ENCODE measurements at places on chromosomes 1 and 21.

GRCh38 chr1:210448297-210448892 is 119.7 kb downstream of the HHAT start:
- DNase-seq = peak; percentile 15

- DNase-seq = no peak
These were observed 61.3 kb downstream of the LBR start for GRCh38 chr1:225366552-225366951.

DNA sequence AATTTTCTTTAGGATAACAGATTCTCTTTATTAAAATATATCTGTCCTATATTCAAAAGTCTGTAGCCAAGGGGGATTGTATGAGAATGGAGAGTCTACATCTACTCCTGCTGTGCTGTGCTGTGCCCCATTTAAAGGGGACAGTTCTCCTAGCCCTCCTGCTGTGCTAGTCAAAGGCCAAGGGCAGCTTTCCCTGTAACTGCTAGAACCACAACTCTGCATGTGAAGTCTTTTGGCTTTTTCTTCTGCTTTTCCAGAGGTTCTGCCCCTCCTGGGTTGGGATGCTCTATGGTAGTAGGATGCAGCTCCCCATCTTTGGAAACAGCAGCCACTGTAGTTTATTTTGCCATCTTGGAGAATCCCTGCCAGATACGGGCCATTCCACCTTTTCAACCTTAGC is 197.5 kb upstream of the JUN start:
- peak; percentile 16 for DNase-seq

- DNase-seq = peak; percentile 60
These were observed 492 bp downstream of the FOXO6 start for GRCh38 chr1:41361495-41362356.

DNA sequence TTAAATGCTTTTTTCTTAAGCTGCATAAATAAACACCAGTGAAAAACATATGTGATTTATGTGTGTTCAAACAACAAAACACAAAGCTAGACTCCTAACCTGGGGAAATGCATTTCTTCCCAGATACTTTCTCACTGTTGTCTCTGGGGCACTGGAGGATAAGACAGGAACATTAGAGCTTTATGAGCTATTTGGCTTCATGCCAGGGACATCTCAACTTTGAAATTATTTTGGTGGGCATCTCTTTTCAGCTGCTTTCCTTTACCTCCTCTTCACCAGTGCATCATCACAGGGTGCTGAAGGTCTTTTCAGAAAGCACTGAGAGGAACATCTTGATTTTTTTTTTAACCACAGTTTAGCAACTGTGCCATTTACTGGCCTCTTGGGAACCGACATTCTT is 212.9 kb downstream of the DNM3 start:
- no peak for DNase-seq

DNA sequence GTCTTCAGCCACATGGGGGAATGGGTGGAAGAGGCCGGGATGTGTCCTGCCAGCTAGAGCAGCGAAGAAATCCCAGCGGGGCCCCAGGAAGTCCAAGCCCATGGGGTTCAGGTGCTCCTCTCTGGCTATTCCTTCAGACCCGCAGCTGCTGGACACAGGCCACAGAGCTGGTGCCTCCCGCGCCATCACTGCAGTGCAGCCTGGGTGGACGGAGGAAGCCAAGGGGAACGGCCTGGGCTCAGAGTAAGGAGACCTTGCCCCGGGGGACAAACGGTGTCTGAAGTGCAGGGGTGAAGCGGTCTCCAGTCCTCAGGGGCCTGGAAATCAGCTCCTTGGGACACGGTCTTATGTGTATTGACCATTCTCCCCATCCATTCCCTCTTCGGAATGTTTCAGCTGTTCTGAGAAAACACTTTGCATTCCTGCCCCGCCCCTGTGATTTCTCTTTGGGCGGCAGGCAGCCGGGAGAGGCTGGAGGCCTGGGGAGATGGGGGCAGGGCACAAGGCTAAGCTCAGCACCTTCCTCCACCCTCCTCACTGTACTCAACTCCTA is 18.4 kb downstream of the MTHFR start:
- no peak for DNase-seq

GRCh38 chr1:111471012-111471411 is 2.8 kb upstream of the C1orf162 start:
- DNase-seq = no peak

DNA sequence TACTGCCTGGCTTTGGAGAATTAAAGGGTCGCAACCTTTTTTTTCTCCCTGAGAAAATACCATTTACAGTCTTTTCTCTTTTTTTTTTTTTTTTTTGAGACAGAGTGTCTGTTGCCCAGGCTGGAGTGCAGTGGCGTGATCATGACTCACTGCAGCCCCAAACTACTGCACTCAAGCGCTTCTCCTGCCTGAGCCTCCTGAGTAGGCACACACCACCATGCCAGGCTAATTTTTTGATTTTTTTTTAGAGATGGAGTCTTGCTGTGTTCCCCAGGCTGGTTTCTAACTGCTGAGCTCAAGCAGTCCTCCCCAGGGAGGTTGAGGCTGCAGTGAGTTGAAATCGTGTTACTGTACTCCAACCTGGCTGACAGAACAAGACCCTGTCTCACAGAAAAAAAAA is 24.6 kb downstream of the UBE4B start:
- DNase-seq = no peak

DNA sequence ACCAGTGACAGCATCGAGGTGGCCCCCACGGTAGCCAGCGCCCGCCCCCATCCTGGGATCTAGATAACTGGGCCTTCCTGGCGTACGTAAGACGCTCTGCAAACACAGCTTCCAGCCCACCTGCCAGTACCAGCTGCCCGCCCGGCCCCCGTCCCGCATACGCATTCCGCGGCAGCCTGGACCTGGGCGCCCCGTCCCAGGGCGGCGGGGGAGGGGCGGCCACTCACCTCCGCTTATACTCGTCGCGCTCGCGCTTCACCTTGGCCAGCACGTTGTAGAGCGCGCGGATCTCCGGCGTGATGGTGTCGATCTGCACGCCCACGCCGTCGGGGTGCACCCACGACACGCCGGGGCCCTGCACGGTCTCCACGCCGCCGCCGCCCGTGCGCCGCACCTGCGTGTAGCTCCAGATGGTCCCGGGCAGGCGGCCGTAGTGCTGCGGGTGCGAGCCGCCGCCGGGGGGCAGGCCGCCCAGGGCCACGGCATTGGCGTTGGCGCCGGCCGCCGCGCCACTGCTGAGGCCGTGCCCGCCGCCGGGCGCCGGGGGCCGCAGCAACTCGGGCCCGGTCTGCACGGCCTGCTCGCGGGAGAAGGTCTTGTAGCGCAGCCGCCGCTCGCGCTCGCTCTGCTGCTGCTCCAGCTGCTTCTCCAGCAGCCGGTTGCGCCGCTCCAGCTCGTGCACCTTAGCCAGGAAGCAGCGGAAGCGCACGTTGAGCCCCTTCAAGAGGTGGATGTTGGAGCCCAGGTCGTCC is 859 bp downstream of the IFFO2 start:
- DNase-seq = peak; percentile 32

DNA sequence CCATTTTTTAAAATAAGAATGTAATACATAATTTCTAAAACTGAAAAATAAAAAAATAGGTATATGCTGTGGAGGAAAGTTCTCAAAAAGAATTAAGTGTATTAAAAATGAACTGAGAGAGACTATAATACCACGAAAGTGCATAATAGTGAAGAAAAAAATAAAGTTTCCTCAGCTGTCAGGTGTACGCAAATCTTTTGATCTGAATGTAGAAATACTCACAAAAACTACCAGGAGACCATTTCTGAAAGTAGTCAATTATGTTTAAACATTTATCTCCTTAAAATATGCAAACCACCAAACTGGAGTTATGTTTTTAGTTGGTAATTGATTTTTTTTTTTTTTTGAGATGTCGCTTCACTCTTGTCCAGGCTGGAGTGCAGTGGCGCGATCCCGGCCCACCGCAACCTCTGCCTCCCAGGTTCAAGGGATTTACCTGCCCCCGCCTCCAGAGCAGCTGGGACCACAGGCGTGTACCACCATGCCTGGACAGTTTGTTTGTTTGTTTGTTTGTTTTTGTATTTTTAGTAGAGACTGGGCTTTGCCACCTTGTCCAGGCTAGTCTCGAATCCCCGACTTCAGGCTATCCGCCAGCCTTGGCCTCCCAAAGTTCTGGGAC is 1169.2 kb upstream of the B3GALT2 start:
- DNase-seq = no peak

GRCh38 chr1:237041461-237041794 is 556 bp upstream of the RYR2 start:
- DNase-seq = no peak
